CD4-positive, alpha-beta T cell treated with Interleukin-1 beta for 1 hour (primary cell): ENCODE measurements at places on chromosomes 4 and X.

DNA sequence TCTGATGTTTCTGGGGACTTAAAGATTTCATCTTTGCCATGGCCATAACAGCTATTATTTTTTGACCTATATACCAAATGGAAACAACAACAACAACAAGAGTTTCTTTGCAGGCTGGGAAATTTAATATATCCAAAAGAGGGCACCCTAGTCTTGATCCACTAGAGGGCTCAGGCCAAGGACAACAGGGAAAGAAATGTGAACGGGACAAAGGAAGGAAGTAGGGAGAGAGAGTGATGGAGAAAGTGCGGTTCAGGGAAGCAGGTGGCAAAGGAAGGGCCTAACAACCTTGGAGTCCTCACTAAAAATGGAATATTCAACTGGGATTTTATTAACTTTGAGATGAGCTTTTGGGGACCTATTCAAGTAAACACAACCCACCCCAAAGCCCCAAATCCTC lies 67.8 kb upstream of the SCML1 start:
- no peak for DNase-seq

DNA sequence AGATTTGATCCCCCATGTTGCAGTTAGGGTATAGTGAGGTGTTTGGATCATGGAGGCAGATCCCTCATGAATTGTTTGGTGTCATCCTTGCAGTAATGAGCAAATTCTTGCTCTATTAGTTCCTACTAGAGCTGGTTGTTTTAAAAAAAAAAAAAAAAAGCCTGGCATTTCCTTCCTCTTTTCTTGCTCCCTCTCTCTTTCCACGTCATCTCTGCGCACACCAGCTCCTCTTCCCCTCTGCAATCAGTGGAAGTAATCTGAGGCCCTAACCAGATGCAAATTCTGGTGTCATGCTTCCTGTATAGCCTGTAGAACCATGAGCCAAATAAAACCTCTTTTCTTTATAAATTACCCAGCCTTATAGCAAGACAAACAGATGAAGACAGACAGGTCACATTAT lies 24.5 kb downstream of the WDR17 start:
- DNase-seq: no peak

DNA sequence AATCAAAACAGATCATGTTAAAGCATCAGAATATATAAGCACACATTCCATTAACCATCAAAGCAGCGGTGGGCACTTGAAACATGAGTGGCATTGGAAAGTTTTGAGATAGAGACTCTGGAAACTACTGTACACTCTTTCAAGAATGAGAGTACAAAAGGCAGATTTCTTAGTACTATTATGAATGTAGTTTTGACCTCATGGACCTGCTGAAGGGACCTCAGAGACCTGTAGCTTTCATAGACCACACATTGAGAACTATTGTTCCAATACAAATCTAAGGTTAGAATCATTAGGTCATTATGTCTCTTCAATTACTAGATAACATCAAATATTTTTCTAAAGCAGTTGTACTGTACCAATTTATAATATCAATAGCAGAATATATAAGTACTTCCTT lies 283.6 kb downstream of the RPA4 start:
- DNase-seq: no peak

- DNase-seq: no peak
These were observed 19.4 kb upstream of the AGA start for GRCh38 chr4:177461606-177462005.

DNA sequence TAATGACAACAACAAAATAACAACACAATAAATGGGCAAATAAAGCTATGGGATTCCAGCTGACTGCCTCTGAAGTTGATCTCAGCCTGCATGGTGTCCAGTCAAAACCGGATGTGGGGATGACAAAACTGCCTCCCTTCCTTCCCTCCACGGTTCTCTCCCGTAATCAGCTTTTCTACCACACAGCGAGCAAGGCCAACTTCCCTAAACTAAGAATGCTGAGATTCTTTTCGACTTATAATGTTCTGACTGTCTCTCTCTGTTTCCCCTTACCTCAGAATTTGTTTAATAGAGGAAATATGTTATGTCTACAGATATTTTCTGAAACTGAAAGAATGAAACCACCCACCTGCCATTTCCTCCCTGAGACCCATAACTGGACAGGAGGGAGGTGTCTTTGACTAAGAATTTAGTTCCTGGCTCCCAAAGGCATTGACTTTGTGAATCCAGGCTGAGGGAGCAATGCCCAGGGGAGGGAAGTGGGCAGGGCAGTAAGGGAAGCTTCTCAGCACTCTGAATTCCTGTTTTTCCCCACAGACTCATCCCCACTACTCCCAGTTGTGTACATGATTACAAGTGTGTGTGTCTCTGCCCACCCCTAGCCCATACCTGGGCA lies 1.0 kb upstream of the TLR1 start:
- peak; percentile 55 for DNase-seq

DNA sequence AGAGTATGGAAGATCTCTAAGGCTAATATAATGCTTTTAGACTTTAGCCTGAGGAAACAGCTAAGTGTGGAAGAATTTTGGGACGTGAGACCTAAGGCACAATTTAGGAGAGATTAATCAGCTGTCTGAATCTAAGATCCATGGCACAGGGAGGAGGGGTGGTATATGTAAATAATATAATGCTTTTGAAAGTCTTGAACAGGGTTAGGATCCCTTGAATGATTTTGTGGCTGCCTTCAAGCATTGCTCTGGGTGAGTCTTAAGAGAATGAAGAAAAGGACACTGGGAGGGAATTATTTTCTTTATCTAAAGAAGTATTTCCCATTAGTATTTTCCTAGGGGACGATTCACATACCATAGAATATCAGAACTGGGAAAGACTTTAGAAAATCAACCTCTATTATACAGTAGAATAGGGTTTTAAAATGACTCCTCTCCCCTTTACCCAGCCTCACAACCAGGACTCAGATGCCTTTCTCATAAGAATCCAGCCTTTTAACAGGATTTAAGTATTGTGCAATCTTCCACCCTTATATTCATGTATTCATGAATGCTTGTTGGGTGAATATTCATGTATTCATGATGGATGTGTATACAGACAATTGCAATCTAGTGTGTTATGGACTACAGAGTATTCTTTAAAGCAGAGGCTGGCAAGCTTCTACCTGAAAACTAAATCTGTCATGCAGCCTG lies 664.2 kb upstream of the CPEB2 start:
- DNase-seq: no peak
